ENCODE measurements at places on chromosomes 4 and X.

GRCh38 chr4:171847751-171848150 lies 34.5 kb downstream of the GALNTL6 start:
- DNase-seq, result no peak

DNA sequence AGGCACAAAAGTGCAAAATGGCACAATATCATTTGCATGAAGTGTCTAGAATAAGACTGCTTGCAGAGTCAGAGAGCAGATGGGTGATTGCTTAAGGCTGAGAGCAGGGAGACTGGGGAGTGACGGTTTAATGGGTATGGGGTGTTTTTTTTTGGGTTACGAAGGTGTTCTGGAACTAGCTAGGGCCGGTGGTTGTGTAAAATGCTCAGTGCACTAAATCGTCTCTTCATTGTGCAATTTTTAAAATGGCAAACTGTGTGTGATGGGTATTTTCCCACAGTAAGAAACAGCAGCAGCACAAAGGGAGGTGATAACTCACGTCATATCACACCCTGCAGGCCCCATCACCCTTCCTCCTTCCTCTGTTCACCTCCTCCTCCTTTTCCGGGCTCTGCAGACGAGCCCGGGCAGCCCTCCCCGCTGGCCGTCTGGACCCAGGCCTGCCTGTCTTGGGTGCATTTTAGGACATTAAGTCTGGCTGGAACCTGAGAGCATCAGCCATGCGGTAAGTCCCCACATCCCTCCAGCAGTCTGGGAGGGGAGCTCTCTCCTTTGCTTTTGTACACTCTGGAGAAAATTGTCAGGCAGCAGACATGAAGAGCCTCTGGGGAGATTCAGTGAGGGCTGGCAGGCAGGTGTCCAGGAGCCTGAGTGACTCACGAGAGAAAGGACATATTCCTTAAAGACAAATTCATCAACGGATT lies 42.7 kb downstream of the ASMT start:
- peak; percentile 9 for DNase-seq

DNA sequence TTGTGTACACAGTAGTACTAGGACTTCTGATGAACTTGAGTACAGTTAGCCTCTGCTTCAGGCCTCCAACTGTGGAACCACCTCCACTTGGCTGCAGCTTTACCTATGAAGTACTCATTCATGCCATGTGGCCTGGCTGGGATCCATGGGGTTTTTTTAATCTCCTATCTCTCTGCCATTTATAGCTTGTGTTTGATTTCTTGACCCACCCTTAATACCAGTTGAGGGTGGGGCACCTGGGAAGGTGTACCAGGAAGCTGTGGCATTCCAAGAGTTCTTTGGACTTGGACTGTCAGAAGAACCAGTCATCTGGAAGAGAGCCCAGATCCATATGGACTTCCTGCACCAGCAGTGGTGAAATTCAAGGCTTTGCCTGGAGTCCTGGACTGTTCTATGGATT lies 230.1 kb downstream of the SHROOM3 start:
- DNase-seq, result no peak

- no peak for DNase-seq
Observed at GRCh38 chr4:55865228-55865806, 11.9 kb downstream of the EXOC1 start.

GRCh38 chrX:67568769-67569168 lies 24.9 kb downstream of the AR start:
- no peak for DNase-seq

GRCh38 chrX:154542723-154543424 lies 3.8 kb downstream of the G6PD start:
- no peak for DNase-seq

DNA sequence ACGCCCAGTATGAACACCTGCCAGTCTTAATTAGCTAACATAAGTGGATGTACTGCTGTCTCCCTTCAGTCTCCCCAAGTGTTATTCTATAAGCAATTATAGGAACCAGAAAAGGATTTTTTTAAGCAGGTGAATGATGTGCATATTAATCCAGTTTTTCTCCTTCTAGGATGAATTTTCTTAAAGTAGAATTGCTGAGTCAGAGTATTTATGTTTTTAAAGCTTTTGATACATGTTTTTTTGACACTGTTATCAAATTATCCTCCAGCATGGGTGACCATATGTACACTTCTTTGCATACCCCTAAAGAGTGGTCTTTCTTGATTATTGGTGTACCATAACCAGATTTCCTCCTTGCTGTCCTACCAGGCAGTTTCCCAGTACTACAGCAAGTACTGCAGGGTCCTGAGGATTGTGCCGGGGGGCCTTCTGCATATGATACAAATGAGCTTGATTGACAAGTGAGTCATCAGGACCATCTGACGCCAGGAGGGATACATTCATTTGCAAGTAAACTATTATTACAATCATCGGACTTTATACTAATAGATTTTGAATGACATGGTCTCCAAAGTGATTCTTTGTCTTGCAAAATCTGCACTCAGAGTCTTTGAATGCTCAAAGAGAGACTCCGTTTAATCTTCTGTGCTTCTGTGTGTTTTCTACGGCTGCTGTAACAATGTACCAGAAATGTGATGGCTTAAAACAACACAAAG lies 10.7 kb upstream of the PCYT1B start:
- DNase-seq, result no peak

DNA sequence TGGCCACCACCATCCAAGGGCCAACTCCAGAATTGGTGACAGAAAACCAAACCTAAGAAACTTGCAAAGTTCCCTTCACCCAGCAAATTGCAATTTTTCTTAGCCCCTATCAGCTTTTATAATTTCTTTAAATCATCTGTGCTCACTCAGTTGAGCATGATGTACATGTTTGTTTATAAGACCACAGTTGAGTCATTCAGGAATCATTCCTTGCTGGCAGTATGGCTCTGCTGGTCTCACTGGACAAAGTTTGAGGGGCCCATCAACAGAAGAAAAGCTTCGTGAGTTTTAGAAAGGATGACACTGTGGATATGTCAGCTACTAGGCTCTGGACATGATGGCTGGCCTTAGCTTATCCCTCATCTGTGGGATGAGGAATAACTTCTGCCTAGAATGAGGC lies 4.0 kb downstream of the TRPC5 start:
- no peak for DNase-seq

DNA sequence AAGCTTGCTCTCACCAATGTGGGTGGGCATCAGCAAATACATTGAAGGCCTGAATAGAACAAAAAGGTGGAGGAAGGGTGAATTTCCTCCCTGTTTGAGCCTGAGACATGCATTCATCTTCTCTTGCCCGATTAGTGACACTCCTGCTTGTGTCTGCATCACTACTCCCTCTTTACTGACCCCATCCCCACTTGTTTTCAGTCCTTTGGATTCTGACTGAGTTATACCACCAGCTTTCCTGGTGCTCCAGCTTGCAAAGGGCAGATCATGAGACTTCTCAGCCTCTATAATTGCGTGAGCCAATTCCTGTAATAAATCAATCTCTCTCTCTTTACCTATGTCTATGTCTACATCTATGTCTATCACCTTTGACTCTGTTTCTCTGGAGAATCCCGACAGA lies 47.4 kb upstream of the DYNLT3 start:
- no peak for DNase-seq

DNA sequence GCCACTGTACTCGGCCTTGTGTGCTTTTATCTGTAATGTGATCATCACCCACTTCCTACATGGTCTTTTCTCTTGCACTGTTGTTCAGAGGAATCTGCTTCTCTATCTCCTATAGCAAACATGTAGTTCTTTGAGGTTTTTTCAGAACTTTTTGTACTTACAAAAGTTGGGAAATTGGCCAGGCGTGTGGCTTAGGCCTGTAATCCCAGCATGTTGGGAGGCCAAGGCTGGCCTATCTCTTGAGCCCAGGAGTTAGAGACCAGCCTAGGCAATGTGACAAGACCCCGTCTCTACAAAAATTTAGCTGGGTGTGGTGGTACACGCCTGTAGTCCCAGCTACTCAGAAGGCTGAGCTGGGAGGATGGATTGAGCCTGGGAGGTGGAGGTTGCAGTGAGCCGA lies 30.4 kb downstream of the TAF1 start:
- DNase-seq, result no peak

DNA sequence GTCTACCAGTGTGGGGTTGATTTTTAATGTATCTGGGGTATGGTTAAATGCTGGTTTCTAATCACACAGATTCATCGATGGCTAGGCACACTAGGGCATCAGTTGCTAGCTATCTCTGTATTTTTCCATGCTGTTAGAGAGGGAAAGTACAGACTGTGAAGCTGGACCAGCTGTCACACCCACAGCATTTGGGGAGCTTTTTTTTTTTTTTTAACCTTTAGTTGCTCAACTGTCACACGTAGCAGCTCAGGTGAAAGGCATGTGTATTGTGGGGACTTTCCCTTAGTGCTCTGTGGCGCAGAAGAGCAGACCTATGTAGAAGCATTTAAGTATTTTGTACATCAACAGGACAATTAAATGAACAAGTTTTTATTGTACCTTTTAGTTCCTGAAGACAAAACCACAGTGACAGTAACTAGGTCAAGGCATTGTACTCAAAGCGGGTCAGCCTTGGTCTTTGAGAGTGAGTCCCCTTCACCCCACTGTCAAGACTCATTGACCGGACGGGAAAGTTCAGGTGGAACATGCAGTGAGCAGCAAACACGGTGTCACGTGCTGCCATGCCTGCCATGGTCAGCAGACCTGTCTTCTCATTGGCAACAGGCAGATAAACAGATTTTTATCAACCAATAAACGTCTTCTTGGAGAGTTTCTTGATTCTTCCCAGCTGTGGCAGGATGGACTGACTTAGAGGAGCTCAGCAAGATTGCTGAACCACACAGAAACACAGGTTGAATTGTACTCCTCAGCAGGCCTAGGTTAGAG lies 65.3 kb downstream of the CASP3 start:
- DNase-seq, result no peak

- DNase-seq, result no peak
Observed at GRCh38 chr4:136524039-136524438, 1008.3 kb downstream of the PCDH18 start.

- DNase-seq, result no peak
Observed at GRCh38 chrX:120453985-120454384, 15.1 kb downstream of the LAMP2 start.
